ENCODE measurements at places on chromosomes 16 and 17.

DNA sequence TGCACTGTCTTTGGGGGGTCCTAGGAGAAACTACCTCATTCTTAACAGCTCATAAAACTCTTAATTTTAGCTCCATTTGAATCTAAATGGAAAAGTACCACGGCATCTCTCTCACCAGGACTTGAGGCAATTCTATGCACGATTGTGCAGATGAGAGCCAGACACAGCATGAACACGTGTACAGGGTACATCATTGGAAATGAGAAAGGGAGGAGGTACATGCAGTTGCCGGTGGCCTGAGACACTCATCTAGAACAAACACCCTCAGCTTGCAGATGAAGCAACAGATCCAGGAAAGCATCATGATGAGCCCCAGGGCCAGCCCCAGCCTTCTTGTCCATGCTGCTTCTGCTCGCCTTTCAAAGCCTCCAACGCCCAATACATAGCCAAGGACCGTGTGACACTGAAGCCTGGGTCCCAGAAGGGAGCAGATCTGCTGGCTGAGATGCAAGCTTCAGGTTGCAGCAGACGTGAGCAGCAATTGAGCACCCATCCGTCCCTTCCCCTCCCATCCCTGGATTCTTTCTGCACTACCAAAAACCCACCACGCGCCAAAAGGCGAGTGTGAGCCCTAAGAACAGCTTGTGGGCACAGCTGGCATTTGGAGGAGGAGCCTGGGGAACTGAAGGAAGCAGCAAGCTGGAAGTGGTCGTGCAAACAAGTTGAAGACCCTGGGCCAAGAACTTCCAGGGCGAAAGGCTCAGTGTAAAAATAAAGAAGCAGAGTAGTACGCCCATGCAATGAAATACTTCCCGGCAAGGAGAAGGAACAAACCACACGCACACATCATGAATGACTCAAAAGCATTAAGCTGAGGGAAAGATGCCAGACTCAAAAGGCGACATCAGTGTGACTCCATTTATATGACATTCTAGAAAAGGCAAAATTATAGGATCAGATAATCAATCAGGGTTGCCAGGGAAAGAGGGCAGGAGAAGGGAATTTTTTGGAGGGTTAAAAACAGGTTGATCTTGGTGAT is 7.3 kb upstream of the RCVRN start:
- DNase-seq = no peak

DNA sequence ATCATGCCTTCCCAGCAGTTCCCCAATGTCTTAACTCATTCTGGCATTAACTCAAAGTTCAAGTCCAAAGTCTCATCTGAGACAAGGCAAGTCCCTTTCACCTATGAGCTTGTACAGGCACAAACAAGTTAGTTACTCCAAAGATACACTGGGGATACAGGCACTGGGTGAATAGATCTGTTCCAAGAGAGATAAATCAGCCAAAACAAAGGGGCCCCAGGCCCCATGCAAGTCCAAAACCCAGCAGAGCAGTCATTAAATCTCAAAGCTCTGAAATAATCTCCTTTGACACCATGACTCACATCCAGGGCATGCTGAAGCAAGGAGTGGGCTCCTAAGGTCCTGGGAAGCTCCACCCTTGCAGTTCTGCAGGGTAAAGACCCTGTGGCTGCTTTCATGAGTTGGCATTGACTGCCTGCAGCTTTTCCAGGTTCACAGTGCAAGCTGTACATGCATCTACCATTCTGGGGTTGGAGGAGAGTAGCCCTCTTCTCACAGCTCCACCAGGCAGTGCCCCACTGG is 332.2 kb upstream of the KIF2B start:
- DNase-seq = no peak

GRCh38 chr16:10629592-10629963 is 49.2 kb upstream of the EMP2 start:
- peak; percentile 32 for DNase-seq

- DNase-seq = no peak
These were observed 80.8 kb upstream of the NOL11 start for GRCh38 chr17:67636834-67637520.

Measured in Caco-2 (cell line).